T-cell (primary cell): ENCODE measurements at places on chromosomes 11 and 22. TPM values are rescaled to one million over a fixed set of nuclear protein-coding genes. Genes with fewer than 3 reads are reported as not detected.
A peak's percentile ranks its signal among the peaks of the same experiment; 100 is the strongest.

UBE2L6 gene
- 92.2 TPM for total RNA-seq

- no peak for DNase-seq
These were observed 93.1 kb upstream of the HORMAD2 start for GRCh38 chr22:29987137-29987536.

DNA sequence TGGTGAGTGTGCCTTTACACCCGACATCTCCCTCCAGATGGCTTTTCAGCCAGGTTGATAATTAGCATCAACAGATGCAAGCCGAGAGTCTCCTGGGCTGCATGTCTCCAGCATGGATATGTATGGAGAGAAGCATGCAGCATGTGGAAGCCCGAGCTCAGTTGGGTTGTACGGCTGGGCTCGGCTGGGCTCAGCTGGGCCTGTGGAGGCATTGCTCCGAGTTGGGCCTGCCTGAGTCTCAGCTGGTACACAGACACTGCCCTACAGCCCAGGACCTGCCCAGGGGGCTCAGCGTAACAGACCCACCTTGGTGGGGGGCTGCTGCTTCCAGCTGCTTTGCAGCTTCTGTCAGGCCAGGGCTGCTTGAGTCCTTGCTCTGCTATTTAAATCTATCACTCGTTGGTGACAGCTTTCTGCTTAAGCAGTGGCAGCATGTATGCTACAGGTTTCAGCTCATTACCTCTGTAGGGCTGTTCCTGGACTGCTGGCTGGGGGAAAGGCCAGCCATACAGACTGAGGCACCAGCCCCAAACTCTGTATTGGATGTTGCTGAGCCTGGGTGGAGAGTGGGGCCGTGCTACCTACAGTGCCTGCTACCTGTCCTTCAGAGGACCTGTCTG is 115.5 kb downstream of the TEAD1 start:
- no peak for DNase-seq

PTPRCAP gene
- 256 TPM for total RNA-seq

MRPL17 gene
- total RNA-seq = 12.1 TPM

GRCh38 chr22:45314054-45314721 is 4.5 kb downstream of the FAM118A start:
- no peak for DNase-seq

WT1 gene
- total RNA-seq = not detected

PUS3 gene
- total RNA-seq = 12.9 TPM

DNA sequence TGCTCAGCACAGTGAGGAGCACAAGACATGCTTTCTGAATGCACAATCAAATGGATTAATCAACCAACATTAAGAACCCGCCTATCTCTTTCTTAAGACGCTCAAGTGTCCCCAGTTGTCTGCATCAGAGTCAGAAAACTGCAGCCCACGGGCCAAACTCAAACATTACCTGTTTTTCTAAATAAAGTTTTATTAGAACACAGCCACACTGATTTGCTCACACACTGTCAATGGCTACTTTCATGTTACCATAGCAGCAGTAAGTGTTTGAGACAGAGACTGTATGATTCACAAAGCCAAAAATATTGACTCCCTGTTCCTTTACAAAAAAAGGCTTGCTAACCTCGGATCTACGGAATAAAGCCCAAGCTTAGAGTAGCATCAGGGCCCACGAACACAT is 49.0 kb upstream of the ISX start:
- no peak for DNase-seq

SMIM35 gene
- total RNA-seq = 0.36 TPM

- DNase-seq = peak; percentile 1
These were observed 41.9 kb downstream of the SVIP start for GRCh38 chr11:22787551-22788162.

QSER1 gene
- total RNA-seq = 14.1 TPM

- no peak for DNase-seq
These were observed 68.9 kb upstream of the GNAZ start for GRCh38 chr22:23001463-23001862.

ENTHD1 gene
- total RNA-seq = 0.20 TPM

DNA sequence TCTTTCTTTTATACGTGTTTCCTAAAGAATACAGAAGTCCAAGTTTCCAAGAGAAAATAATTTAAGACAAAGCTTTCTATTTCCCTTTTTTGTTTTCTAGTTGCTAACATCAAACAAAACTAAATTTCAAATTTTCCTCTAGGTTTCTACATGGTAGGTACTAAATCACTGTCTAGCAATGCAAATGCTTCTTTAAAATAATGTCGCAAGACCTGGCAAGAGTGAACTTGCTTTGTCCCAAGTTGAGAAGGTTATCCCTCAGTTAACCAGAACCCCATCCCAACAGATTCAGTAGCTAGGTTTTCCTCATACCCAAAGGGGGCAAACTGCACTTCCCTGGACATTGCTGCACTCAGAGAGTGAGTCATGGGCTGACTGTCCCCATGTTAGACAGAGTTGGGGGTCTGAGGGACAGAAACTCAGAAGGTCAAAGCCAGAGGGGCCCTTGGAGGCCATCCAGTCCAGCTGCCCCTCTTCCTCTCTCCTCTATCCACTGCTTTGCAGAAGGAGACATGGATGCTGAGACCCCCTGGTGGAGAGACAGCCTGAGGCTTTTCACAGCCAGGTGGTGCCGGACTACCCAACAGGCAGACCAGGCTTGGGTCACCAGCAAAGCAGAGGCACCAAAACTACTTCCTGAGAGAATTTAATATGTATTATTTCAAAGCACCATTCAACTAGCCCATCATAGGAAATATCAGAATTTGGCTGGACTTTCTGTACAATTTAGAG is 23.1 kb downstream of the OR2AT4 start:
- DNase-seq = no peak

DNA sequence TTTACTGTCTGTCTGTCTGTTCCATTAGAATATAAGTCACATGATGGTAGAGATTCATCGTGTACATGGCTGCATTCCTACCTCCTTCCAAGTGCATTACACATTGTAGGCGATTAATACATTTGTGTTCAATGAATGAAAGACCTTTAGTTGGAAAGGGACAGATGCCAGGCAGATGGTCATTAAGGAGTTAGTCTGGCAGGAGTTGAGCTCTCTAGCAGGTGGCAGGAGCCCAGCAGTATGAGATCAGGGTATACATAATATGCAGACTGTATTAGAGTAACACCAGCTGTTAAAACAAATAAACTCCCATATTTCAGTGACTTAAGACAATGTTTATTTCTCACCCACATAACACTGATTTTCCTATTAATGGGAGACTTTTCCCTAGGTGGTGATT is 147.7 kb upstream of the LARGE1 start:
- no peak for DNase-seq

INPP5J gene
- total RNA-seq = 0.35 TPM

DNA sequence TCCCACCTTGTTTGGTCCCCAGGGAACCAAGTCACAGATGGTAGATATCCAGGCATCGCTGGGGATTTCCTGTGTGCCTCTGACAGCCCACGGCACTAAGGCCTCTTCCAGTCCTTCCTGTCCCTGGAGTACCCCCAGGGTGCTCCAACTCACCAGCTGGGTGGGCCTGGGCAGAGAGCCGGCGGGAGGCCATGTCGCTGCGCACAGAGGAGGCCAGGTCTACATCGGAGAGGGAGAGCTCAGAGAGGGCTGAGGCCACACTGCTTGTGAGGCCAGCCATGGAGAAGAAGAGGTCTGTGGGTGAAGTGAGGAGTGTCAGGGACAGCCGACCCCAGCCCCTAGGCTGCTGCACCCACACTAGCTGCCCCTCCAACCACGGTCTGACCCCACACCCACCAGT is 5.3 kb downstream of the ATG2A start:
- DNase-seq = no peak

GRCh38 chr11:66556086-66556485 is 9.4 kb downstream of the ACTN3 start:
- no peak for DNase-seq
